Stimulated activated naive CD8-positive, alpha-beta T cell treated with anti-CD3 and anti-CD28 coated beads, Interleukin-15, amount 100 ng/mL, for 72 hours (primary cell): ENCODE measurements at places on chromosomes 2 and 18.
A peak's percentile ranks its signal among the peaks of the same experiment; 100 is the strongest.

DNA sequence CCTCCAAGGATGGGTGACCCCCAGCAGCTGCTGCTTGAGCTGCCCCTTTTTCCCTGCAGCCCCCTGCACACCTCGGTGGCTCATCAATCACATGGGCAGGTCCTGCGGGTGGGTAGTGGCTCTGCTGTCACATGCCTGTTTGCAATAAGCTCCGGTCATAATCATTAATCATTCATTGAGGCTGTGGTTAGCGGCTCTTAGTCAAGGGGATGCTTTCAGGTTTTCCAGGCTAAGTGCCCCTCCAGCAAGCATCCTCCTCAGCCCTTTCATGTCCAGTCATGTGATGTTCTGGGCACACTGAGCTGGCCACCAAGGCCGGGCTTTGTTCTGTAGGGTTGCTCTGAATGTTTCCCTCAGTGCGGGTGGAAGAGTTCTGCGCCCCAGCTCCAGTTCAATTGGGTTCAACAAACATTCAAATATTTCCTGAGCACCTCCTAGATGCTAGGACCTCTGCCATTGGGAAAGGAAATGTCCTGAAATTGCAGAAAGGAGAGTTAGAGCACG lies 96.4 kb upstream of the LDAH start:
- no peak for DNase-seq

GRCh38 chr2:168604252-168604651 lies 148.2 kb downstream of the CERS6 start:
- DNase-seq, result no peak

DNA sequence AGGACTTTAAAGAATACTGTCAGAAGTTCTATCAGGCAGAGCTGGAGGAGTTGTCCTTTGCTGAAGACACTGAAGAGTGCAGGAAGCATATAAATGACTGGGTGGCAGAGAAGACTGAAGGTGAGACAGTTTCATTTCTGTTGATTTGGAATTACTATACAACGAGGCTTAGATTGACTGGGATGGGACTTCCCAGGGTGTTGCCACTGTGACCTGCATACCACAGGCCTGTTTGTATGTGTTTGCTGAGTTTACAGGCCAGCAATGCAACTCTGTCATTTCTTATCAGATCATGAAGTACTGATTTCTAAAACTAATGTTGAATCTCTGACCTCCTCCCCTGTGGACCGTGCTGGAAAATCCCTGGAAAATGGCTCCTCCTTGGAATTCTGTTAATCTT lies 11.8 kb downstream of the SERPINB8 start:
- DNase-seq, result no peak

DNA sequence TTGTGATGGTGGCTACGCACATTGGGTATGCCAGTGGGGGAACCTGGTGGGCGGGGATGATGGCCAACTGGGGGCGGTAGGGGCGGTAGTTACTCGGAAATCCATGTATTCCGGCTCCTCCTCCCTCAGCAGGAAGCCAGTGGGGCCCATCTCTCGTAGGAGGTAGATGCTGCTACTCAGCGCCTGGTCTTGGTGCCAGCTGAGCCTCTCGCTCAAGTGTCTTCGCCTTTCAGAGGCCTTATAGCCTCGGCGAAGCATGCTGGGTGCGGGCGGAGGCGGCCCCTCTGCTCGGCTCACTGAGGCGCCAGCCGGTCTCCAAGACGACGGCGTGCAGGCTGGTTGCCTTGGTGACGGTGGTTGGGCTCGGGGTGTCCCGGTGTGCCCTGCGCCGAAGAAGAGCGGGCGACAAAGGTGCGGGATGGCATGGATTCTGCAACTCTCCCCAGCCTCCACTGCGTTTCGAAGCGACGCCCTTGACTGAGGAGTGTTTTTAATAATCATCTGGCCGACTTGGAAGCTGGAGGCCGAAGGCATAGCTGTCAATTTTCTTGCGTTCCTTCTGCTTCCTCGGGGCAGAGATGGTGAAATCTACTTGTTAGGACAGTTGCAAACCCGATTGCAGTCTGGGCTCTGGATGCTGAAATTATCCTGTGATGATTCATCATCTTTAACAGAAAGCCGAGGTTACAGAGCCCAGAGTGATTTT lies at the start of gene ZSWIM2:
Gene ZSWIM2, minus strand, starts transcription at position 298 of the 706 bp plus-strand sequence. Its CDS starts 40 bp downstream, at position 258.
- DNase-seq, result peak; percentile 16
